ENCODE measurements at places on chromosomes 7 and 10.
A peak's percentile ranks its signal among the peaks of the same experiment; 100 is the strongest.

- DNase-seq: no peak
These were observed 48.1 kb downstream of the ATRNL1 start for GRCh38 chr10:115141254-115141653.

DNA sequence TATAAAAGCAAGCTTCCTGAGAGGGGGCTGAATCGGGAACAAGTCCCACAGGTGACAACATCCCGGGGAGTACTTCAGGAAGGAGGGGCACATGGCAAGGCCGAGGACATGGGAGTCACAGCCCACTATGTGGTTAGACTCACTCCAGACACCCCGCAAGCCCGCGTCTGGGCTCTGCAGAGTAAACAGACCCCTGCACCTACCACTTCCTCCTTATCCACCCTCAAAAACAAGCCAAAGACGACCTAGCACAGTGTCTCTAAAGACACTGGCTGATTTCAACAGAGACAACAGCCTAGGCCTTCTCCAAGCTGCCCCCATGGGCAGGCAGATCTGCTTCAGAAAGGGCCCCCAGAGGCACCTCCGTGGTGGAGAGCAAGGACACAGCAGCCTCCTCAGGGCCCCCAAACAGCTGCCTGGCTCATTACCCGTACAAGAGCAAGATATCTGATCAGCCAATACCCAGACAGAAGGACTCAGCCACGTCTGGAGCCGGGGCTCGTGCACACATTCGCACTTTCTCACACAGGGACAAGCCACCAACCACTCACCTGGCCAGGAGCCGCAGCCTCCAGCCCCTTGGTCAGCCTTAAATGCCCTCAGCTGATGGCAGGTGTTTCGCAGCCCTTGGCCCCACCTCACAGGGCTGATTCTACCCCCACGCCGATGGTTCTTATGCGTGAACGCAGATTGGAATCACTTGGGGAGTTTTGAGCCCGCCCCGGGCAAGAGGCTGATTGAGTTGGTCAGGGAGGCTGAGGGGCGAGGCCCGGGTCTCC, 10.7 kb upstream of the KPNA7 start:
- DNase-seq: no peak

- peak; percentile 45 for DNase-seq
These were observed 46.3 kb upstream of the RNF216 start for GRCh38 chr7:5827755-5828154.

DNA sequence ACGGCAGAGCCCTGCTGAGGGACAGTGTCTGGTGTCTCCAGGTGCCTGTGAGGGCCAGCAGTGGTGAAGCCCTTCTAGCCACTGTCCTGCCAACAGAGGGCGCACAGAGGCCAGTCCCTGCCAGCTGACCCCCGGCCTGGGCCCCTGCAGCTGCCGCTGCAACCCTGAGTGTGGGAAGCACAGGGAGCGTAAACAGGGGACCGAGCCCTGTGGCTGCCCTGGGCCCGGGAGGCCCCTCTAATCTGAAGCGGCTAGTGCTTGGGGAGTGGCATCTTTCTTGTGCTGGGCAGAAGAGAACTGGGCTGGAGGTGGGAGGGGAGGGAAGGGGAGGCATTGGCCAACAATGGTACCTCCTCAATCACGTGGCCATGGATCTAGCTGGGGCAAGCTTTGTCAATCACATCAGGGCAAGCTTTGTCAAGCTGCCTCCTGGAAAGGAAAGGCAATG, 34.6 kb downstream of the TRIM8 start:
- no peak for DNase-seq

- no peak for DNase-seq
These were observed 285.0 kb downstream of the PHTF2 start for GRCh38 chr7:78083476-78084120.

GRCh38 chr7:100122067-100122466, 2.6 kb downstream of the CNPY4 start:
- DNase-seq: no peak

GRCh38 chr10:69861251-69862240, 59.8 kb downstream of the COL13A1 start:
- DNase-seq: no peak

DNA sequence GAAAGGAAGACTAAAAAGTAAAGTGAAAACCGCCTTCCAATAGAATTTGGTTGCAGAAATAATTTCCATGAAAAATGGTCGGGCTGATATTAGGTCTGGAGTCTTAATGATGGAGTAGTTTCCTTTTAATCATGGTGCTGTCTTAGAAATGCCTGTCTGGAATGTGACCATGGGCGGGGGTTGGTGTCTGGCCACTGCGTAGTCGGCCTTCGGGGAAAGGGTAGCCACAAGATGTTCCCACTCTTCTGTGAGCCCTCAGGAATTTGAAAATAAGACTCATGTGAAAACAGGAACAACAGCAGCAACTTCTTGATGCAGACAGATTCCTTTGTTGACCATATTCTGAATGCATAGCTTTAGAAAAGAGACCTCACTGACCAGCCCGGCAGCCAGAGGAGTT, 176.8 kb downstream of the KIAA1217 start:
- no peak for DNase-seq

DNA sequence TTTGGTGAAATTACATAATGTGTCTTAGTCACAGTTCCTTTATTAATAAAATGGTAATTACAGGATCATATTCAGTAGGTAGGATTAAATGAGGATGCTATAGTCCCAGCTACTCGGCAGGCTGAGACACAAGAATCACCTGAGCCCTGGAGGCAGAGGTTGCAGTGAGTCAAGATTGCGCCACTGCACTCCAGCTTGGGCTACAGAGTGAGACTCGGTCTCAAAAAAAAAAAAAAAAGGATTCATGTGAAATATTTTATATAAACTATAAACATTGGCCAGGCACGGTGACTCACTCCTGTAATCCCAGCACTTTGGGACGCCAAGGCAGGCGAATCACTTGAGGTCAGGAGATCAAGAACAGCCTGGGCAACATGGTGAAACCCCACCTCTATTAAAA, 197.9 kb downstream of the IMMP2L start:
- no peak for DNase-seq

GRCh38 chr10:97713826-97714400, 383 bp downstream of the MARVELD1 start:
- DNase-seq: peak; percentile 19

- DNase-seq: no peak
These were observed 1.6 kb downstream of the TAC1 start for GRCh38 chr7:97733276-97734161.

- DNase-seq: no peak
These were observed 13.2 kb downstream of the MLXIPL start for GRCh38 chr7:73611017-73611555.

- no peak for DNase-seq
These were observed 11.7 kb upstream of the LFNG start for GRCh38 chr7:2507917-2508306.

DNA sequence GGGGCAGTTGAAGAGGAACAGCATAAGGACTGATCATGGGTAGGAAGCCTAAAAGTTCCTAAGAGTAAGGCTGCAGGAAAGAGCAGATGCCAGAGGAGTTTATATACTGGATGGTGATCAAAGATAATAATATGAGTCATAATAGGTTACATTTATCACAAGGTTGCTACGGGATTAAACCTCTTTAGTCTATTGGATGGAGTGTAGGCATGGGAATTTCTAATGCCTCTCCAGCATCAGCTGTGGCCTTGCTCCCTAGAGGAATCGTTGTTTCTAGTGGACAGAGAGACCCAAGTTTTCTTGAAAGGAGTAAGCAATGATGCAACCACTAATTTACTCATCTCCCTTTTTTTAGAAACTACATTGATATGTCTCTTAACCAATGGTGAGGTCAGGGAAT, 213.4 kb downstream of the GPR37 start:
- no peak for DNase-seq

DNA sequence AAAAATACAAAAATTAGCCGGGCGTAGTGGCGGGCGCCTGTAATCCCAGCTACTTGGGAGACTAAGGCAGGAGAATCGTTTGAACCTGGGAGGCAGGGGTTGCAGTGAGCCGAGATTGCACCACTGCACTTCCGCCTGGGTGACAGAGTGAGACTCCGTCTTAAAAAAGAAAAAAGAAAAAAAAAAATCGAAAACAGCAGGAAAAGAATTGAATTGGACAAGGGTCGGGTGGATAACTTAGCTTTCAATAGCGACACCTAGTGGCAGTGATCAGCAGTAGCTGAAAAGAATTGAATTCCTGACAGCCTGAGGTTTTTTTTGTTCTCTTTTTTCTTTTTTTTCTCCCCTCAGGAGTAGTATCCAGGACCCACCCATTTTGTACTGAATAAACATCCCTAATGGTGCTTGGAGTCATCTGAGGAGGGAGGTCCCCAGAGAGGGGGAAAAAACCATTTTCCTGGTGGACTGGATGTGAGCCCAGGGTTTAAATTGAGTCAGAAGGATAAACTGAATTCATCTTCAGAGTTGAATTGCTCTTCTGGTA, 55.1 kb downstream of the CYCS start:
- peak; percentile 23 for DNase-seq

GRCh38 chr7:51060536-51060935, 256.1 kb downstream of the COBL start:
- DNase-seq: no peak

DNA sequence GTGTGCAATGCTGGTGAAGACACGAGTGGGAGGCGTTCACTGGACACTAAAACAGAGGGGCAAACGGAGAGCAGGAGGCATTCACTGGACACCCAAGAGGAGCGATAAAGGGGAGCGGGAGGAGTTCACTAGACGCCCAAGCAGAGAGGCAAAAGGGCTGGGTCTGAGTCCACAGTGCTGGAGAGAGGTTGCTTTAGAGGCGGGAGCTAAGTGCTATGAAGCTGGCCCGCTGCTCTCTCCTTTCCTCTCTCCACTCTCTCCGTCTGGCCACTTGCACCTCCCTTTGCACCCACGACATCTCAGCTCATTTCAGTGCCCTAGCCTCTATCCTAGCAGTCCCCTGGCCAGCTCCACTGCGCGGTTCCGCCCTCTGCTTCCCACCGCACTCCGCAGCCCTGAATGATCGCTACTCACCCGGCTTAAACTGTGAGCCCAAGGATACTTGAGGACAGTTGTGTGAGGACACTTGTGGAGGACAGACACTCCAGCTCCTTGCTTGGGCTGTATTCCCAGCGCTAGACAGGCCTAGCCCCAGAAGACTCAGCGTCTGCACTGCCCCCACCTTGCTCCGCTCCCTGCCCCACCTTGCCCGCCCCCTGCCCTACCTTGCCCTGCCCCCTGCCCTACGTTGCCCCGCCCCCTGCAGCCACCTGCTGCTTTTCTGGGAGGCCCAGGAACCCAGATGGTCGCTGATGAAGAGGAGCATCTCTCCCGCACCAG, 78.8 kb upstream of the CPXM2 start:
- DNase-seq: no peak

DNA sequence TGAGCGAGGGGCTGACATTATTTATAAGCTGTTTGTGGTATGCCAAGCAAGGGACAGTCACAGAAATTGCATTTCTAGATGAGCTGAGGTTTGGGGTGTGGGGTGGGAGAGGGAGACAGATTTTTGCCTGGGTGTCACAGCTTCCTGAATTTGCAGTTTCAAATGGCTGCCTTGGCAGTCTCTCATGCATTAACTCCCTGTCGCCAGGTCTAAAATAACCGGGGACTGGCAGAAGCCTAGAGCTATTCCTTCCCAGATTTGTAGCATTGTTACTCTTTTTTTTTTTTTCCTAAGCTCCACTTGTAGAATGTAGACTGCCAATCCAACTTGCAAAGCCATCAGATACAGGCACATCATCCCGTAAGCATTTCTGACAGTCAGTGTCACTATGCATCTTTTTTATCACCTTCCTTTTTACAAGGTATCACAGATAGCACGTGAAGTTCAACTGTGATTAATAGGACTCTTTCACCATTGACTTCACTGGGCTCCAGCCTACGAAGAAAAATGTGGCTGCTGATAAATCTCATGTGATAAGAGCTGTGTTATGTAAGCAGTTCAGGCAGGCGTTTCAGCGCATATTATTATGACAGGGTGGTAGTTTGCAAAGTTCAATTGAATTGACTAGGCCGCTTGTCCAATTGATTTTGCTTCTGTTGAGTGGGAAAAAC, 130.7 kb upstream of the CELF2 start:
- DNase-seq: no peak

- no peak for DNase-seq
These were observed 39.1 kb downstream of the GOT1 start for GRCh38 chr10:99391346-99391745.

GRCh38 chr10:8628351-8628750, 573.9 kb downstream of the GATA3 start:
- no peak for DNase-seq

- no peak for DNase-seq
These were observed 196.3 kb upstream of the FOXP2 start for GRCh38 chr7:114218283-114218682.

DNA sequence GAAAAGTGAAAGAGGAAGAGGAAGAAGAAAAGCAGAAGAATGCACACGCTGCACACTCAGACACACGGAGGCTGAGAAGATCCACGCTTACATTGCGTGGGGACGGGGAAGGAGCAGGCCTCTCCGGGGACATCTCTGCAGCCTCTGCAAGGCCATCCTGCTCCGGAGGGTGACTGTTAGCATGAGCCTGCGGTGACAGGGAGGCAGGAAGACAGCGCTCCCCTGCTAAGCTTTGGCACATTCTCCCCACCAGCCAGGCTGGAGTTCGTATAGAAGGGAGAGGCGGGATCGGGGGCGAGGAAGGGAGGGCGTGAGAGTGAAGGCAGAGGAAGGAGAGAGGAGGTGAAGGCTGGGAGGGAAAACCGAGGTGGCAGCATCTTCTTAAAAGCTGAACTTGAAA, 366.0 kb upstream of the SHH start:
- DNase-seq: no peak

- no peak for DNase-seq
These were observed 1.3 kb downstream of the HOXA9 start for GRCh38 chr7:27164045-27164366.

- DNase-seq: no peak
These were observed 3.2 kb upstream of the GIMAP4 start for GRCh38 chr7:150564006-150564405.

DNA sequence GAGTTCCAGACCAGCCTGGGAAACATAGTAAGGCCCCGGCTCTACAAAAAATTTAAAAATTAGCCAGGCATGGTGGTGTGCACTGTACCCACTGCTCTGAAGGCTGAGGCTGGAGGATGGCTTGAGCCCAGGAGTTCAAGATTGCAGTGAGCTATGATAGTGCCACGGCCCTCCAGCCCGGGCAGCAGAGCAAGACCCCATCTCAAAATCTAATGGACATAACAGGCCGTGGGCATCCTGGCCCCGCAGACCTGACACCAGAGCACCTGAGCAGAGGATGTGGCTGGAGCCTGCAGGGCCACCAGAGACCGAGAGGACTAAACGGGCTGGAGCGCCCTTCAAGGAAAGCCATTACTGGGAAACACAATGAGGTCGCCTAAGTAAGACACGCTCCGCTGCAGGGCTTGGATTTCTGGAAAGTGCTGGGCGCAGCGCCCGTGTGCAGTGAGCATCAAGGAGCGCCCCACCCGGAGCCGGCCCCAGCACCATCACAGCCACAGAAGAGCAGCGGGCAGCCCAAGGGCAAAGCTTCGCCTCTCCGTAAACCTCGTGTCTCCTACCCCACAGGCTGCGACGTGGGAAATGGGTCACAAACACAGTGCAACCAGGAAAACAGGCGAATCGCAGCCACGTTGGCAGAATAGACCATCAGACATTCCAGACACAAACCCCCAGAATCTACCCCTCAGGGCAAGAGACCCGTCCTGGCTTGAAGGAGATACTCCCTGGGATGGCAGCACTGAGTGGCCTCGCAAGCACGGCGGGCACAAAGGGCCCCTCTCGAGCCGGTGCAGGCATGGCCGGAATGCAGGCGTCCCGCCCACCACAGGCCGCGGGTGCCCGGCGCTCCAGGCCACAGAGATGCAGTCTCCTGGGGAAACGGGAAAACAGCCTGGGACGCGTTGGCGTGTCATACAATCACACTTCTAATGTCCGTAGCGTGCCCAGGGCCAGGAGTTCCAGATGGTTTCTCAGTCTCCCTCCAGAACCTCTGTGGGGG, 4.9 kb downstream of the RADIL start:
- no peak for DNase-seq

- DNase-seq: no peak
These were observed 580 bp downstream of the ZNF775 start for GRCh38 chr7:150379441-150380379.
